ENCODE measurements at places on chromosomes 4 and X. TPM values are rescaled to one million over a fixed set of nuclear protein-coding genes. Genes with fewer than 3 reads are reported as not detected.

- H3K27ac ChIP-seq, result no peak overlapping the region
- DNase-seq, result no peak
- no peak overlapping the region for H3K4me3 ChIP-seq
Measured at GRCh38 chr4:154424810-154425484, 66.7 kb downstream of the DCHS2 start.

DNA sequence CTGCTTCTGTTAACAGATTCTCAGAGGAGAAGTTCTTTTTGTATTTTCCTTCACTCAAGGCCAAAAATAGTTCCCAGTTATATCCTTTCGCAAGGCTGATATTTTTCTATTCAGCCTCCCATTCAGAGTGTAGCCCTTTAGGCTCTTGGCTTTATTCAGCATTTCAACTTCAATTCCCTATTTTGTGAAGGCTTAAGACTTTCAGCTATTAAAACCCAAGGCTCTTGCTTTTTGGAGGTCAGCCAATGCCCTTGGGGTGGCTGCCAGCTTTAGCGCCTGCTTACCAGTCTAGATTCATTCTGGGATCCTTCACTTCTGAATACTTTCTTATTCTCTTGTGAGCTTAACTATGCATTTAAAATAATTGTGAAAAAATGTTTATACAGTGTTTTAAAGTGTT, 57.3 kb upstream of the ADGRA3 start:
- DNase-seq, result no peak
- H3K27ac ChIP-seq, result no peak overlapping the region
- no peak overlapping the region for H3K4me3 ChIP-seq
- H3K36me3 ChIP-seq, result no peaks in the 10 kb centered on the region
- no peaks in the 10 kb centered on the region for H3K27me3 ChIP-seq

- no peak overlapping the region for H3K4me3 ChIP-seq
- DNase-seq, result no peak
- no peaks in the 10 kb centered on the region for H3K36me3 ChIP-seq
- no peak overlapping the region for H3K27ac ChIP-seq
Measured at GRCh38 chrX:153645921-153646488, 998 bp upstream of the DUSP9 start.

The IL2RG gene
- total RNA-seq, result not detected

The RPS6KA6 gene
- 20.0 TPM for total RNA-seq

DNA sequence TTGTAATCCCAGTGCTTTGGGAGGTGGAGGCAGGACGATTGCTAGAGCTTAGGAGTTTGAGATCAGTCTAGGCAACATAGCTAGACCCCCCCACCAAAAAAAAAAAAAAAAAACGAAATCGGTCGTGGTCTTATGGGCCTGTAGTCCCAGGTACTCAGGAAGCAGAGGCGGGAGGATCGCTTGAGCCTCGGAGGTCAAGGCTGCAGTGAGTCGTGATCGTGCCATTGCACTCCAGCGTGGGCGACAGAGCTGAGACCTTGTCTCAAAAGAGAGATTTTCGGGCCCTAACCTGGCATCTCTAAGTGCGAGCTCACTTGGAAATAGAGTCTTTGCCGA, 7.0 kb upstream of the LETM1 start:
- no peak overlapping the region for H3K27ac ChIP-seq
- peaks cover 89% of the 10 kb centered on the region for H3K27me3 ChIP-seq
- H3K4me1 ChIP-seq, result peaks cover 44% of the 10 kb centered on the region
- H3K4me3 ChIP-seq, result no peak overlapping the region

- no peak overlapping the region for H3K4me3 ChIP-seq
- no peak for DNase-seq
- no peaks in the 10 kb centered on the region for H3K27me3 ChIP-seq
- H3K27ac ChIP-seq, result no peak overlapping the region
Measured at GRCh38 chr4:126757219-126757618, 875.5 kb upstream of the INTU start.

DNA sequence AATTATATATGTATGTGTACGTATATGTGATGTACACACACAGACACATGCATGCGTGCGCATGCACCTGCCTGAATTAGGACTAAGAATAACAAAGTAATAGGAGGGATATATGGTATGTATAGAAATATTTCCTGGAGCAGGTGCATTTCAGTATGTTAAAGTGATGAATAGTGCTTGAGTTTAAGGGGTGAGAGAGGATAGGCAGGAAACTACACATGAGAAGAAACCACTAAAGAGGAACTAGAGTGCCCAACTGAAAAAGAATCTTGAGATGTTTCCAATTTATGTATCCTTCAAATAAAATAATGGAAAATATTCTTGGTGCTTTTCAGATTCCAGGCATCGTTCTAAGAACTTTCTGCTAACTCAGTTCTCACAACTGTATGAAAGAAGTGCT, 52.6 kb upstream of the UNC5C start:
- H3K27ac ChIP-seq, result no peak overlapping the region
- H3K27me3 ChIP-seq, result no peaks in the 10 kb centered on the region
- H3K4me3 ChIP-seq, result no peak overlapping the region
- H3K4me1 ChIP-seq, result no peaks in the 10 kb centered on the region
- no peak for DNase-seq

DNA sequence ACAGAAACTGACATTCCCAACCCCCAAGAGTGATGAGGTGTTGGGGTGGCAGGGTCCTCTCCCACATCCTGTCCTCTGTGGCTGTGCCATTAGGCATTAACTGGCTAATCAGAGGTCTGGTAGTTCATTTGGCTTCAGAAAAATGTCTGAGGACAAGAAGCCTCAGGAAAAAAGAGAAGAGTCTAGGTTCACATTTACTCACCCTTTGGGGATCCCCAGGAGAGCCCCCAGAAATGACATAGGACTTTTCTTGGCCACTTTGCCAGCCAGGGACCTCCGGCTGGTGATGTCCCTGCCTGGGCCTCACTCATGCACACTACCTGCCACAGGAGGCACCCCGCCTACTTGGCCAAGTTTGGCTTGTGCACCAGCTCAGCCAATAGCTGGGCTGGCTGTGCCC, 173.0 kb downstream of the RBM46 start:
- H3K27ac ChIP-seq, result no peak overlapping the region
- H3K27me3 ChIP-seq, result no peaks in the 10 kb centered on the region
- H3K4me3 ChIP-seq, result no peak overlapping the region
- H3K4me1 ChIP-seq, result peaks cover 7% of the 10 kb centered on the region

The BEX5 gene
- total RNA-seq, result 3.8 TPM

DNA sequence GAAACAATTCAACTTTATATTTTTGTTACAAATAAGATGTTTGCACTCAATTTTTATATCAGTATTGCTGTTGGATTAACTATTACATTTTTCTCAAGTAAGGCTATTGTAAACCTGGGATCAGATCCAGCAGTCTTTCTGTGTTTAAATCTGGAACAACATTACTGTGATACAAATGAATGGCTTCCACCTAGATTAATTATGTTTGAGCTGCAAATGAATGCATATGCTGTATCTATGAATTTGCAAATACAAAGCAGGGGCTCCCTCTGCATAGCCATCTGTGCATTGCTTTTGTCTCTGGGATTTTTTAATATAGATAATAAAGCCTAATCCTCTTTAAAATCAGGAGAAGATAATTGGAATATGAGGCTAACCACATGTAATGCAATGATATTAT, 69.8 kb upstream of the NEIL3 start:
- no peaks in the 10 kb centered on the region for H3K27me3 ChIP-seq
- no peak for DNase-seq
- H3K4me1 ChIP-seq, result no peaks in the 10 kb centered on the region
- no peaks in the 10 kb centered on the region for H3K36me3 ChIP-seq
- H3K4me3 ChIP-seq, result no peak overlapping the region
- no peak overlapping the region for H3K27ac ChIP-seq

GRCh38 chr4:1009542-1010394, 1.7 kb upstream of the FGFRL1 start:
- peaks cover 19% of the 10 kb centered on the region for H3K4me1 ChIP-seq
- peak; percentile 83 for DNase-seq
- H3K4me3 ChIP-seq, result peak overlapping the region; percentile 84
- H3K27ac ChIP-seq, result no peak overlapping the region

- no peak for DNase-seq
- no peak overlapping the region for H3K4me3 ChIP-seq
- H3K36me3 ChIP-seq, result peaks cover 13% of the 10 kb centered on the region
- H3K4me1 ChIP-seq, result peaks cover 1% of the 10 kb centered on the region
- no peak overlapping the region for H3K27ac ChIP-seq
Measured at GRCh38 chr4:15610855-15611254, 44.3 kb downstream of the FBXL5 start.

- H3K27ac ChIP-seq, result no peak overlapping the region
- H3K36me3 ChIP-seq, result no peaks in the 10 kb centered on the region
- H3K4me1 ChIP-seq, result no peaks in the 10 kb centered on the region
- no peaks in the 10 kb centered on the region for H3K27me3 ChIP-seq
Measured at GRCh38 chr4:160265014-160265413, 1162.1 kb downstream of the RAPGEF2 start.

DNA sequence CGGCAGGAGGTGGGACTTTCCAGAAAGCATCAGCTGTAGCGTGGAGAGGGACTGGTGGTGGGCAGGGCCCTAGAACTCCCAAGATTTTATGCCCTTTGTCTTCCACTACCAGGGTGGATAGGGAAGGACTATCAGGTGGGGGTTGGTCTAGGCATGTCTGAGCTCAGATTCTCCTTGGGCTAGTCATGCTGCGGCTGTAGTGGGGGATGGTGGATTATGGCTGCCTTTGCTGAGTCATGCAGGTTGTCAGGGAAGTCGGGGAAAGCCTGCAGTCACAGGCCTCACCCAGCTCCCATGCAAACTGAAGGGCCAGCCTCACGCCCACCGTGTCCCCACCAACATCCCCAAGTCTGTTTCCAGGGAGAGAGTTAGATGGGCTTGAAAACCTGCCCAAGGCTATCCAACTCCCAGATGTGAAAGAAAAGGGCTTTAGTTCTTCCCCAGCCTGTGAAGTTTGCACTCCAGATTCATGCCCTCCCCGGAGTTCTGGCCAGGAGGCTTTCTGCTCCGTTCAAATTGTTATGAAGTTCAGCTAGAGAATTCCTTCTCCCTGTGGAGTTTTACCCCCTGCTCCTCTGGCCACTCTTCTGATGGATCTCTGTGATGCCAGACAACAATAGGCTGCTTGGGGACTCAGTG, 13.4 kb upstream of the MEPE start:
- DNase-seq, result peak; percentile 18
- no peak overlapping the region for H3K4me3 ChIP-seq
- no peaks in the 10 kb centered on the region for H3K36me3 ChIP-seq
- no peak overlapping the region for H3K27ac ChIP-seq
- H3K27me3 ChIP-seq, result no peaks in the 10 kb centered on the region
- peaks cover 9% of the 10 kb centered on the region for H3K4me1 ChIP-seq

DNA sequence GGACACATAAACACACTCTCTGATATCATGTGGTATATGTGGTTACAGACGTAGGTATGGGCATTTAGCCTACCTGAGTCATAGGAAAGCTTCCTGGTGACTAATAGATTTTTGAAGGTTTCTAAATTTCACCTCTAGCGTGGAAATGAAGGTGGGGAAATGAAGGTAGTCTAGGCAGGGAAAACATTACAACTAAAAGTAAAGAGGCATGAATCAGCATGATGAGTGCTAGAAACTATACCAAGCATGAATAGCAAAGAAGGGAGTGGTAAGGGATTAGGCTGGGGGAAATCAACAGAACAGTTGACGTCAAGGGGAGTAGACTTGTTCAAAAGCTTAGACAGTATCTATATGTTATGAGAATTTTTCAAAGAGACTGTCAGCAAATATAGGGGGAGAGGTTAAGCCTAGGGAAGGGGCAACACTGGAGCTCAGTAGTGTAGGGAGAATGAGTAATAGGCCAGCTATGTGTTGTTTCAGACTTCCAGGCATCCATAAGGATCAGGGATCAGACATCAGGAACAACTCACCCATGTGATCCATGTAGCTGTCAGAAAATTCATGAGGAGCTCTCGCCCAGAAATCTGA, 279.3 kb upstream of the DIPK2B start:
- no peak overlapping the region for H3K4me3 ChIP-seq
- H3K36me3 ChIP-seq, result no peaks in the 10 kb centered on the region
- H3K4me1 ChIP-seq, result no peaks in the 10 kb centered on the region
- H3K27me3 ChIP-seq, result no peaks in the 10 kb centered on the region
- H3K27ac ChIP-seq, result no peak overlapping the region

DNA sequence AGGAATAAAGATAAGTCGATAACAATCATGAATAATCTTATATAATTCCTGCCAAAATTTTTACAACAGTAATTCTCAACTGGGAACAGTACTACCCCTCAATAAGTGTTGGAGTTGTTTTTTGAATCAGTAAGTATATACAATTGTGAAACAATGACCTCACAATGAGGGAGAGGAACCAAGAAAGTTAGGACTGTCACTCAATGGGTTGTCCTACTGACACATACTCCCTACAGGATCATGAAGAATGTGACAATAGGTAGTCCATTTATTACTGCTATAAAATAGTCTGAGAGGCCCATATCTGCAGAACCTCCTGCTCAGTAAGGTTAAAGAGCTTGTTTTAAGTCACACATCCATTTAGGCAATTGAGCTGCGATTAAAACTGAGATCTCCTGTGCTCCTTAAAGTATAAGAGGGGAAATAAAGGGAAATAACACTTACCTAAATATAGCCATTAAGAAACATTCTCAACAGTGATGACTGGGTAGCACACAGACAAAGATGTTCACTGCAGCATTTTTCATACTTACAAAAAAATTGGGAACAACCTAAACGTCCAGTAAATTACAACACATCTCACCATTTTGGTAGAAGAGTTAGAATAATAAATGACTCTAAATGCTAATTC, 26.2 kb downstream of the FBXW7 start:
- peaks cover 3% of the 10 kb centered on the region for H3K4me1 ChIP-seq
- H3K27me3 ChIP-seq, result no peaks in the 10 kb centered on the region
- no peak overlapping the region for H3K4me3 ChIP-seq
- no peaks in the 10 kb centered on the region for H3K36me3 ChIP-seq

The CYSLTR1 gene
- total RNA-seq, result not detected

All from neural progenitor cell (in vitro differentiated cells).